ENCODE measurements at places on chromosomes 5 and 9.

GRCh38 chr5:130885027-130885426, 280.0 kb downstream of the HINT1 start:
- no peak for DNase-seq

DNA sequence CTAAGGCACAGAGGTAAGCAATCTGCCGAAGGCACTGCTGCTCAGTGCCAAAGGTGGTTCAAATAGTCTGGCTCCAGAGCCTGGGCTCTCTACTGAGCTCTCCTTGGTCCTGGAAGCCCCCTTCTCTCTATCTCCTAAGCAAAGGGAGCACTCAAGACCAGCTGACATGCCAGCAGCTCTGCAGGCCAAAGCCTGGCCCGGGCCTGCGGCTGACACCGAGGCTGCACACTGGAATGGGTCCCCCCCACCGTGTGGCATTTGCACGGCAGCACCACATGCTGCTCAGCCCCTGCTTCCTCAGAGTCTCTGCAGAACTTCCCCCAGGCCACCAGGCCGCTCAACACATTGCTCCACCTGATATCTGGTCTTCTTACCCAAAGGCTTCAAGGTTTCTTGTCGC, 57.8 kb upstream of the GOLPH3 start:
- DNase-seq: no peak

- peak; percentile 96 for DNase-seq
Measured at GRCh38 chr9:113221003-113221799, at the start of the genes FKBP15 and SLC31A1. Gene FKBP15 (minus strand): TSS chr9:113221277. CDS start chr9:113221243, 34 bp downstream. Gene SLC31A1 (plus strand): TSS chr9:113221544. CDS start chr9:113256149, 34,605 bp downstream.

DNA sequence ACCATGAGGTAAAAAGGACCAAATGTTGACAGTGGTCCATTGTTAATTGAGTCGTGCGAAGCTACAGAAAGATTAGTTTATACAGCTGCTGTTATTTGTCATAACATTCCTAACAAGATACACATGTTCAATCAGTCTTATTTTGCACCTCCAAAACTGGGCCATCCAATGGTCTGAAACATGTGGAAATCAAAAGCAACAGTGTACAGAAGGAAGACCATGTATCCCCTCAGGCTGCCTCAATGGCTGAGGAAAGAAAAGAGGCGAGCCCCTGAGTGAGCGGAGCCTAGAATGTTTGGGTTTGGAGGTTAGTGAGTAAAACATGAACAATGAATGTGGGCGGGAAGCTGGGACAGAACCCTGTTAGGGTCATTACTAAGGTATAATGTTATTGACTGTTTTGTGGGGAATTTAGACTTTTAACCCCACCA, 35.6 kb downstream of the NFIB start:
- no peak for DNase-seq

- DNase-seq: no peak
Measured at GRCh38 chr5:171724468-171725204, 61.0 kb upstream of the SMIM23 start.

DNA sequence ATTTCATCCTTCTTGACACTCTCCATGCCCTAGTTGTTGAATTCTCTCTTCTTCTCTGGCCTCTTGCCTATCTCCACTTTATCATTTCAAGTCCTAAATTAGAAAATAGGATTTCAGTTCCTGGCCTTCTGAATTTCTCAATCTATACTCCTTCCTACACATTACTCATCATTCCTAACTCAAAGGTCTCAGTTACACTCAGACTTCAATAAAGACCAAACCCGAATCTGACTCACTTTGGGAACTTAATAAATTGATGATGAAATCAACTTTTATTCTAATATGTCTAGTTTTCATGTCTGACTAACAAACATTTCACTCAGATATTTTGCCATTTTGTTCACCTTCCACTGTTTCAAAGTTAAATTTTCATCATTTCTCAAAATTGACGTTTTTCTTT, 113.6 kb upstream of the TSLP start:
- no peak for DNase-seq

- DNase-seq: no peak
Measured at GRCh38 chr5:50730336-50730735, 63.9 kb downstream of the PARP8 start.

DNA sequence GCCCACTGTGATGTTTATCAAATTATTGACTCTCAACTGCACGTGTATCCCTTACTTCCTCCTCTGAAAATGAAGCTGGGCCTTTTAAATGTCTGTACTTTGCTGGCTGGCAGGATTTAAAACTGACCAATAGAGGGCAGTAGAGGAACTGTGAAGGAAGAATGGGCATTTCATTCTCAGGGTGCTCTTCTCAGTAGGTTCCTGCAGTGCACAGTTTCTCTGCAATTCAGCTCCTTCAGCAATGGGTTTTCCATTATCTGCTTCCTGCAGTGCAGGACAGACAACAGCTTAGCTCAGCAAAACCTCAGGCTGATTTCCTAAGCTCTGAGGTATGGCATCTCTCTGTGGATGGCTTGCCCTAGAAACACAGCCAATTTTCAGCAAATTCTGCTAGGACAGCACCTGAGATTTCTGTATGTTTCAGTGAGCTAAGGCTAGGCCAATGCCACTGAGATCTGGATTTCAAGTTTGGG, 298.4 kb upstream of the PRDM9 start:
- no peak for DNase-seq

- no peak for DNase-seq
Measured at GRCh38 chr9:69115621-69116020, 58.5 kb upstream of the TJP2 start.

DNA sequence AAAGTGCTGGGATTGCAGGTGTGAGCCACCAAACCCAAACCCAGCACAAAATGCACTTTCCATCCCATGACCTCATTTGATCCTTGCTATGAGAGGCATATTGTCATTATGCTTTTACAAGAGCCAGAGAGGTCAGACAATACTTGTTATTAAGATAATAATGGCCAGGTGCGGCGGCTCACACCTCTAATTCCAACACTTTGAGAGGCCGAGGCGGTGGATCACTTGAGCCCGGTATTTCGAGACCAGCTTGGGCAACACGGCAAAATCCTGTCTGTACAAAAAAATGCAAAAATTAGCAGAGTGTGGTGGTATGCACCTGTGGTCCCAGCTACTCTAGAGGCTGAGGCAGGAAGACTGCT, 55.9 kb upstream of the IL17B start:
- DNase-seq: no peak

GRCh38 chr5:150164211-150164980, 2.2 kb upstream of the CDX1 start:
- DNase-seq: no peak

DNA sequence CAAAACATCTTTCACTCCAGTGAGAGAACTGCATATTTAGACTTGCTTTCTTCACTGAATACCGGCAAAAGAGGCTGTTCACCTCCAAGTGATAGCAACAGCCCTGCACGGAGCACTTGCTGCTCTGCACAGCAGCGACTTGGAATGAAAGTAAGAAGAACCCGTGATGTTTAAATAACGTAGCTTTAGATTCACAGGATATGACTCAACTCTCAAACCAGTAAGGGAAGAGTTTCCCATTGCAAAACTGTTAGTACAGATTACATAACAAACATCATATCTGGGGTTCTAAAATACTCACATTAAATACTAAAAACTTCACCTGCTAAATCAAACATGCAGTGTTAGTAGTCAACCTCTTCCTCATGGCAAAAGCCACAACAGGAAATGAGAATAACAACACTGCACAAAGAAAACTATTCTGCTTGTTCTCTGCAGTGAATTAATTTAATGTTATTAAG, 203.4 kb downstream of the MCTP1 start:
- no peak for DNase-seq

- DNase-seq: no peak
Measured at GRCh38 chr5:34485768-34486030, 170.4 kb upstream of the RAI14 start.

- DNase-seq: no peak
Measured at GRCh38 chr5:115435065-115435777, 109.4 kb downstream of the FEM1C start.

GRCh38 chr5:40483316-40483715, 196.4 kb upstream of the PTGER4 start:
- no peak for DNase-seq

GRCh38 chr5:36635721-36636390, 29.4 kb downstream of the SLC1A3 start:
- no peak for DNase-seq

- no peak for DNase-seq
Measured at GRCh38 chr9:128911529-128912035, 9.2 kb upstream of the PHYHD1 start.

GRCh38 chr9:125527471-125528002, 179.5 kb downstream of the MAPKAP1 start:
- DNase-seq: no peak

GRCh38 chr9:90002397-90003271, 397.8 kb downstream of the GADD45G start:
- DNase-seq: no peak

DNA sequence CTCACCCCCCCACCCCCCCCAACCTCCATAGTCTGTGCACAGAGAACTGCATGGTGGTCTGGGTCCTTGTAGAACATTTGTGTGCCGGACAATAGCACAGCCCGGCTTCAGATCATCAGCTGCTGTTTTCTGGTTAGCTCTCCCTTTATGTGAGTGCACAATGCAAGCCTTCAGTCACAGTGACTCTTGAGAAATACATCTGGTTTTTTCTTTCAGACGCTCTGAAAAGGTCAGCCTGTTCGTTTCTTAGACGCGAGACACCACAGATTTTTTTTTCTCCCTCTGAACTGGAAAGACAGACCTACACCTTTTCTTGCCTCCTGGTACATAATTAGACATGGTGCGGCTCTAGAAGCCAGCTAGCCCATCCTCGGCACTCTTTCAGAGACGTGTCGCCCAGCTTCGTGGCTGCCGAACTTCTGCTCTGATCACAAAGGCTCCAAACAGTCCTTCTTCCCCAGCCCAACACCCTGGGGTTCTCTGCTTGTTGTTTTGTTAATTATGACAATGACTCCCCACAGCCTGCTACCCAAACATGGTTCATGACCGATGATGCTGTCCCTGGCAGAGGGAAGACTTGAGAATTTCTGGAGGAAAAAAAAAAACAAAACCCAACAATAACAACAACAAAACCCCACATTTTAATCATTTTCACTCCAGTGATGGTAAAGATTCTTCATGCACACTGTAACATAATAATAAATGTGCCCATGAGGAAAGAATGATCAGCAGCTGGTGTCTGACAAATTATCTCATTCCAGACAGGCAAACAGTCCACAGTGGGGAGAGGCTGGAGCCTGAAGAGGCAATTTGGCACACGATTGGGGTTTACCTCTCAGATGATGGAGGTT, 241.4 kb upstream of the ZNF462 start:
- DNase-seq: no peak

- DNase-seq: no peak
Measured at GRCh38 chr5:60843386-60843935, 608 bp downstream of the ELOVL7 start.

GRCh38 chr9:124676159-124676551, 95.0 kb downstream of the NR6A1 start:
- no peak for DNase-seq

- no peak for DNase-seq
Measured at GRCh38 chr5:133467826-133468463, 144.4 kb downstream of the FSTL4 start.

- DNase-seq: peak; percentile 70
Measured at GRCh38 chr9:4832786-4833579, 40.2 kb downstream of the RCL1 start.

DNA sequence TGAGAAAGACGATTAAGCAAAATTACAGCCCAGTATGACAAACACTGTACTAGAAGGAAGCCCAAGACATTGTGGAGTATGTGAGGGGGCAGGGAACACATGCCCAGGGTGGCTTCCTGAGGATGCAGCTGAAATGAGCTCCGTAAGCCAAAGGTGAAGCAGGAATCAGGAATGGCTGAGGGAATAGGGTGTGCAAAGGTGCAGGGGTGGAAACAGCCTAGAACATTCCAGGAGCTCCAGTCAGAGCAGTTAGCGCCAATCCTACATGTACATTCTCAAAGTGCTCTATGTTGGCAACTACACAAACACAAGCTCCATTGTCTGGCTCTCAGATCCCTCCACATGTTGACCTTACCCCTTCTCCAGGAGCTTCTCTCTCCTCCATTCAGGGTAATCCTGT, 257.9 kb downstream of the MAN2A1 start:
- DNase-seq: no peak

- DNase-seq: no peak
Measured at GRCh38 chr5:42749020-42749419, 7.6 kb upstream of the CCDC152 start.

GRCh38 chr9:98610211-98610610, 98.5 kb downstream of the GABBR2 start:
- no peak for DNase-seq

GRCh38 chr5:158084292-158084691, 225.3 kb upstream of the CLINT1 start:
- no peak for DNase-seq

GRCh38 chr5:22699319-22699718, 153.8 kb downstream of the CDH12 start:
- DNase-seq: no peak

DNA sequence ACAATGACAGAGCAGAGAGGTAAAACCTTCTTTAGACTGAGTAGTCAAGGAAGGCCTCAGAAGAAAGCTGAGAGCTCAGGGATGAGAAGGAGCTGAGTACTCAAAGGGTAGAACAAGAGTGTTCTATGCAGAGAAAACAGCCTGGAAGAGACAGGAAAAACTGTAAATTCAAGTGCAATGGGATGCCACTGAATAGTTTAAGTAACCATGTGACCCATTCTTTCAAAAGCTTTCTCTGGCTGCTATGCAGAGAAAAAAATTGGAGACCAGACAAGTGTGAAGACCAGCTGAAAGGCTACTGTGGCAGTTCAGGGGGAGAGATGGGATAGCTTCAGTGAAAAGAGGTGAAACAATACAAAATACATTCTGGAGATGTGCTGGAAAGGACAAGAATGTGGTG, 61.3 kb upstream of the RNF38 start:
- no peak for DNase-seq

GRCh38 chr9:6006749-6007057, 8.7 kb downstream of the RANBP6 start:
- no peak for DNase-seq

- DNase-seq: no peak
Measured at GRCh38 chr5:178107756-178108310, 5.5 kb upstream of the N4BP3 start.

DNA sequence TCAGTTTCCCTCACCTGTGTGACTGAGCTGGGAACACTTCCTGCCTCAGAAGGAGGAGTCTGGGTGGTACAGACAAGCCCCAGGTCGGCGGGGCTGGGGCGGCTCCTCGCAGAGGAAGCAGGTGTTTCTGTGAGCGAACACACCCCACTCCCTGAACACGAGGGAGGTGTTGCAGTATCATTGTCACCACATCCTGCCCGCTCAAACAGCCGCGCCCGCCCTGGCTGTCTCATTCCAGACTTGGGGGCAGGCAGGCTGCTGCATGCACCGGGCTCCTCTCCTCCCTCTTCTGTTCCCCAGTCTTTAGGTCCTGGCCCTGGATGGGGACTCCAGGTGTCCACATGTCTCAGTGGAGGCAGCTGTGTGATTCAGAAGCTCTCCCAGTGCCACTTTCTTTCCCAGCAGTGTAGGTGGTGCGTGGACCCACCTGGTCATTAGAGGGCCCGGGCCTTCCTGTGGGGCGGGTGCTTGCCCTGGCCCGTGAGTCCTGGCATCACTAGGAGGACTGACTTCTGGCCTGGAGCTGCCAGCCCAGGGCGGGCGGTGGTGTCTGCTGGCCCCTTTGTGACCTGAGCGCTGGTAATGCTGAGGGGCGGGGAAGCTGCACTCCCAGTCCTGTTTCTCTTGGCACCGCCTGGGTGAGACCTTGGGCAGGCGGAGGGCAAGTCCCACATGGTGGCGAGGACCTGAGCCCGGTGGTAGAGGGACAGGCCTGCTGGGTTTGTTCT, 18.3 kb upstream of the PHYHD1 start:
- peak; percentile 84 for DNase-seq
